ENCODE measurements at places on chromosomes 11 and 22. TPM values are rescaled to one million over a fixed set of nuclear protein-coding genes. Genes with fewer than 3 reads are reported as not detected.
A peak's percentile ranks its signal among the peaks of the same experiment; 100 is the strongest.

Gene GUCY1A2
- total RNA-seq: not detected

Gene PRSS23
- total RNA-seq: not detected

Gene THY1
- total RNA-seq: not detected

Gene OR10A4
- total RNA-seq: not detected

Gene CNGA4
- total RNA-seq: 1.2 TPM

DNA sequence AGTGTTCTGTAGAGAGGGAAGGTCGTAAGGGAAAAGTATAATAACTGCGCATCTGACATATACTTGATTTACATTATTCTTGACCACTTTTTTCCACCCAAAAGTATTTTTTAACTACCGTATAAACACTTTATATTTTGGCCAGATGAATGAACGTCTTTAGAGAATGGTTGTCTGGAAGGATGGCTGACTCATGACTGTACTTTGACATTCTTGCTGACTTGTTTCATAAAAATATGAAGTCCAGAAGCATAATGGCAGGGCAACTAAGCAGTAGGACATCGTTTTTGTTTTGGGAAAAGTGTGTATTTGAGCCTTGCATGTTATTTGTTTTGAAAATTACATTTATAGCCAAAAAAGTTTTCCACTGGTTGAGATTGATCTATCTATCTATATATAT is 110.0 kb downstream of the OSBP2 start:
- DNase-seq: no peak
- no peak overlapping the region for H3K27ac ChIP-seq
- H3K4me1 ChIP-seq: peaks cover 11% of the 10 kb centered on the region
- H3K27me3 ChIP-seq: peaks cover 50% of the 10 kb centered on the region
- H3K4me3 ChIP-seq: no peak overlapping the region
- H3K36me3 ChIP-seq: peaks cover 14% of the 10 kb centered on the region

DNA sequence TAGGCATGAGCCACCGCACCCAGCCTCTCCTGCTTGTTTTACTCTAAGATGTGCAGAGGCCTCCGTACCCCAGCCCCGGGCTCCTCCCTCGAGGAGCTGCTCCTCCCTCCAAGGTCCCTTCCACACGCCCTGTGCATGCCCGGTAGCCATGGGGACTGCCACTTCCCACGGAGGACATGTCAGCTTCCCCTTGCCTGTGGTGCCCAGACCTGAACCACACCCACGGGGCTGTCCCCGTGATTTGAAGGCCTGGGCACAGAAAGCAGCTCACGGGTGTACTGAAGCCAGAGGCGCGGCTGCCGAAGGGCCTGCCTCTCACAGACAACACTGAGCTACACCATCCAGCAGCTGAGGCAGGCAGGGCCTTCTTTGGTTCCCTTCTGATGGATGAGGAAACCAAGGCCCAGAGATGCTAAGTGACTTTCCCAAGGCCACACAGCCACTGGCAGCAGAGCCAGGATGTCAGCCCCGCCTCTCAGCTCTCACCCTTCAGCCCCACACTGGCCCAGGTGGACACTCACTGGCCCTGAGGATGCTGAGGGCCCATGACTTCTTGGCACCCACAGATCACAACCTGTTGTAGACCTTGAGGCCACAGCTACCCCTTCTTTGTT is 7.3 kb downstream of the INS start:
- no peak for DNase-seq
- H3K27ac ChIP-seq: no peak overlapping the region
- no peaks in the 10 kb centered on the region for H3K36me3 ChIP-seq
- H3K27me3 ChIP-seq: peaks cover 15% of the 10 kb centered on the region

DNA sequence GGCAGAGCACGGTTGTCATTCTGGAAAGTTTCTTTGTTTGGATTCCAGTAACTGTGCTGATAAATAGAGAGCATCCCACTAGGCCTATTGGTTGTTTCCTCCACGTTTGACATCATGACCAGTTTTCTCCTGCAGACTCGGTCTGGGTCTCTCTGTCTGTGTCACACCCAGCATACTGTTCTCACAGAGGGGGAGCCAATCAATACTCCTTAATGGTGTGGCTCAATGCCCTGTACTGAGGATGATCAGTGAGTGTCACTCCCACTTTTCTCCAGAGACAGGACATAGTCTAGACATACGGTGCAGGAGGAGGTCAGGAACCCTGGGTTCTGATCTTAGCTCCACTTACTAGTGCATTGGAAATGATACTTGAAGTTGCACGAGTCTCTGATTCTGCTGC is 88.2 kb upstream of the BLID start:
- H3K27ac ChIP-seq: no peak overlapping the region
- H3K27me3 ChIP-seq: peaks cover 25% of the 10 kb centered on the region
- H3K36me3 ChIP-seq: no peaks in the 10 kb centered on the region

DNA sequence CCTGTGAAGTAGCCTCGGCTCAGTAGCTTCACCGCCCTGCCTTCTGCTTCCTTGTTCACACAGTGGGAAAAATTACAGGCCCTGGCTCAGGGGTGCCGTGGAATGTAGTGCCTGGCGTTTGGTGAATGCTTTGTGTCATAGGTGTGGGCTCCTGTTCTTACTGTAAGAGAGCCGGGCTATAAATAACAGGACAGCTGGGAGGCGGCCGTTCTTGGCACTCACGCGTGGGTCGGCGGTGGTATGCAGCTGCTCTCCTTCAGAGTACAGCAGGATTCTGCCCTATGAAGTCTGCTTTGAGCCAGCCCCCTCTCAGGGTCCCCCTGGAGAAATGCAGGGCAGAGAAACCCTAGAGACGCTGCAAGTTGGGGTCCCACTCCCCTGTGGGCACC is 84.2 kb downstream of the CTTN start:
- H3K27ac ChIP-seq: no peak overlapping the region
- H3K36me3 ChIP-seq: no peaks in the 10 kb centered on the region
- H3K27me3 ChIP-seq: no peaks in the 10 kb centered on the region

- H3K36me3 ChIP-seq: no peaks in the 10 kb centered on the region
- H3K4me1 ChIP-seq: peaks cover 65% of the 10 kb centered on the region
- DNase-seq: no peak
- H3K4me3 ChIP-seq: no peak overlapping the region
- no peaks in the 10 kb centered on the region for H3K27me3 ChIP-seq
These were observed 55.5 kb downstream of the SIK3 start for GRCh38 chr11:117042689-117043088.

DNA sequence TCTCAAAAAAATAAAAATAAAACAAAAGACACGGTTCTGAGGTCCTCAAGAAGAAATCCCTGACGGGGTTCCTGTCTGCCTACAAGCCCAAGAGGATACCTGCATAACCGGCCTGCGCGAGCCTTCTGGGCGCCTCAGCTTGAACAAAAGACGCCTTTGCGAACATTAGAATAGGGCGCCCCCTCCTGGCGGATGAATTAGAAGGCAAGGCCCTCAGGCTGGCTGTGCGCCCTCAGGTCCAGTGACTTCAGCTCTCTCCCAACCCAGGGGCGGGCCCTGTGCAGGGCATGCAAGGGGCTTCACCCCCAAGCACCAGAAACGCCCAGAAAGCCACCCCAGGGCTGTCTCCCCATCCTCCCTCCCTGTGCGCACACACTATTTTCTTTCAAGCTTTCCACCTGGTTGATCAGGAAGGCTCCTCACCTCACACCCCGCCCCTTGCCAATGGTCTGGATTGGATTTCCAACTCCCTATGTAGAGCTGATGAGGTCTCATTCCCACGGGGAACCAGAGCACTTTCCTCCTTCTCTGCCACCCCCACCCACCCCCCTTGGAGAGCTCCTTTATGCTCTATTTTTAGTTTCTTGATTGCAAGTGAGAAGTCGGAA is 273.3 kb downstream of the BUD13 start:
- H3K27me3 ChIP-seq: peaks cover 46% of the 10 kb centered on the region
- no peaks in the 10 kb centered on the region for H3K4me1 ChIP-seq
- no peak for DNase-seq
- H3K4me3 ChIP-seq: no peak overlapping the region

GRCh38 chr22:17152971-17153370 is 6.1 kb downstream of the HDHD5 start:
- no peaks in the 10 kb centered on the region for H3K27me3 ChIP-seq
- peaks cover 44% of the 10 kb centered on the region for H3K4me1 ChIP-seq
- H3K4me3 ChIP-seq: no peak overlapping the region
- no peak overlapping the region for H3K27ac ChIP-seq
- DNase-seq: no peak

GRCh38 chr11:16511116-16512114 is 155.1 kb upstream of the SOX6 start:
- H3K4me1 ChIP-seq: no peaks in the 10 kb centered on the region
- H3K27me3 ChIP-seq: no peaks in the 10 kb centered on the region
- H3K27ac ChIP-seq: no peak overlapping the region
- H3K4me3 ChIP-seq: no peak overlapping the region
- DNase-seq: no peak

DNA sequence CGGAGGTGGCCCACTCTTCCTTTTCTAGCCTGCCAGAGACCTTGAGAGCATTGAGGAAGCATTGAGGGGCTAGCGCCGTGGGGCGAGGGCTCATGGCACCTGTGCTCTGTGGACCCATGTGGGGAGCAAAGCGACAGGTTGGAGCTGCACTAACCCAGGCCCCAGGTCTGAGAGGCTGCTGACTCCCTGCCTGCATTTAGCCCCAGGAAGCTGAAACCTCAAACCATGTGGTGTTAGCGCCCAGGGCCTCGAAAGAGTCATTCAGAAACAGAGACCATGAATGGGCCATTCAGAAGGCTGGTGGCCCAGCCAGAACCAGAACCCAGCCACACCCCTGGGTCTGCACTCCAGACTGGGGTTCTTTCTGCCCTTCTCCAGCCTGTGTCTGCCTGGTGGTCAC is 88.6 kb downstream of the BCR start:
- H3K27me3 ChIP-seq: no peaks in the 10 kb centered on the region
- H3K36me3 ChIP-seq: peaks cover 3% of the 10 kb centered on the region
- no peak for DNase-seq
- no peak overlapping the region for H3K4me3 ChIP-seq
- peak overlapping the region; percentile 60 for H3K27ac ChIP-seq

DNA sequence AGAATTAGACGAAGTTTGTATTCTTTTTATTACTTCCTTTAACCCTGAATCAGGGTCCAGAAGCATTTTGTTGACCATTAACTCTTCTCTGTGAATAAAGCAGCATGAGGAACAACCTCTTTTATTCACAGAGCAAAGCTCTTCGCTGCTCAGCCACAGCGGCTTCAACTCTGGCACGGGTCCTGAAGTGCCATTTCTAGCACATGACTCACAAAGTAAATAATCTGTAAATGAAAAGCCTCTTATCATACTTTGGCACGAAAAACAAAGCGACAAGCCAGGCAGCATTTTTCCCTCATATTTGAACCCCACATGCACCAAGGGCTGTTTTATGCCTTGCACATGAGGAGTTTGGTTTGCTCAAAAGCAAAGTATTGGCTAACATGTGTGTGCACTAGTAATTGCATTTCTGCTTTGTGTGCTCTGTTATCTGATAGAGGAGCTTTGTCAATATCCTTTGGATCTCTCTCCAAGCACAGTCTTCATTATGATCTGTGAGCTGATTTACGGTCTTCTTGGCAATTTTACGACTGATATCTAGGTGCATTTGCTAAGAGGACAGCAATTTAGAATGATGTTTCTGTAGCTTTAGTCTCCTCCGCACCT is 33.0 kb upstream of the APOBEC3A start:
- DNase-seq: no peak
- peaks cover 27% of the 10 kb centered on the region for H3K27me3 ChIP-seq
- H3K27ac ChIP-seq: no peak overlapping the region
- H3K36me3 ChIP-seq: no peaks in the 10 kb centered on the region
- no peak overlapping the region for H3K4me3 ChIP-seq
- peaks cover 3% of the 10 kb centered on the region for H3K4me1 ChIP-seq

- no peaks in the 10 kb centered on the region for H3K27me3 ChIP-seq
- no peak overlapping the region for H3K4me3 ChIP-seq
- no peaks in the 10 kb centered on the region for H3K4me1 ChIP-seq
- H3K27ac ChIP-seq: no peak overlapping the region
- no peaks in the 10 kb centered on the region for H3K36me3 ChIP-seq
These were observed 47.8 kb downstream of the ARHGAP42 start for GRCh38 chr11:100734743-100735527.

- H3K4me1 ChIP-seq: peaks cover 30% of the 10 kb centered on the region
- peak; percentile 12 for DNase-seq
- H3K27ac ChIP-seq: peak within 1 kb of the TSS; percentile 95
- H3K27me3 ChIP-seq: peaks cover 15% of the 10 kb centered on the region
- H3K4me3 ChIP-seq: peak within 1 kb of the TSS; percentile 96
These were observed at the start of gene DDX25 for GRCh38 chr11:125903711-125904659. Gene DDX25, plus strand, starts transcription at chr11:125904508. Its CDS starts 10 bp downstream, at chr11:125904518.

- H3K27me3 ChIP-seq: no peaks in the 10 kb centered on the region
- no peak for DNase-seq
- no peaks in the 10 kb centered on the region for H3K36me3 ChIP-seq
- H3K4me1 ChIP-seq: peaks cover 10% of the 10 kb centered on the region
- peak overlapping the region; percentile 16 for H3K4me3 ChIP-seq
- H3K27ac ChIP-seq: peak overlapping the region; percentile 73
These were observed 40.5 kb downstream of the IGLL5 start for GRCh38 chr22:22927888-22928665.

DNA sequence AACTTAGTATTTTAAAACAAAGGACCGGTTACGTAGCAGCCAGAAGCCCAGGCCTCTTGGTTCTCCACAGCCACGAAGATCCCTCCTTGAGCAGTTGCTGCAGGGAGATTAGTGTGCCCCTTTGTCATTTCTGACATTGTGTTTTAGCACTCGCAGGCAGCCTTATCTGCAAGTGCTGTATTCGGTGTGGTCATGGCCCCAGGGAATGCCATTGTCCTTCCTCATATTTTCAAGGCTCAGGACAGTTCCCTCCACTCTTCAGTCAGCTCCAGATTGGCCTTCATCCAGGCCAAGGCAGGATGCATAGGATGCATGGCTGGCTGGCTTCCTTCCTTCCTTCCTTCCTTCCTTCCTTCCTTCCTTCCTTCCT is 88.5 kb downstream of the ZBTB16 start:
- peaks cover 26% of the 10 kb centered on the region for H3K4me1 ChIP-seq
- DNase-seq: no peak
- no peak overlapping the region for H3K27ac ChIP-seq
- no peak overlapping the region for H3K4me3 ChIP-seq

DNA sequence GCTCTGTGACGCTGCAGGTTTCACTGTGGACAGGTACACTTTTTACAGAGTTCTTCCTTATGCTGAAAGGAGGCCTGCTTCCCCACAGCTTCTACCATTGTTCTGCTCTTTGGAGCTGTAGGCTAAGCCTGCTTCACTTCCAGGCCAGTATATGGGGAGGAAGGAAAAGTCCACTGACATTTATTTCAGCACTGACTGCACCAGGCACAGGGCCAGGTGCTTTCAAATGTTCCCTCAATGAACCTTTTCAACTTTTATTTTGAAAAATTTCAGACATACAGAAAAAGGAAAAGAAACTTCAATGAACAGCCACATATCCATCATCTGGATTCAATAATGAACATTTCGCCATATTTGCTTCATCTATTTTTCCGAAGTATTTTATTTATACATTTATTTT is 22.0 kb downstream of the POU2F3 start:
- no peaks in the 10 kb centered on the region for H3K36me3 ChIP-seq
- H3K27me3 ChIP-seq: peaks cover 62% of the 10 kb centered on the region
- H3K27ac ChIP-seq: no peak overlapping the region
- H3K4me3 ChIP-seq: no peak overlapping the region
- no peaks in the 10 kb centered on the region for H3K4me1 ChIP-seq
- DNase-seq: no peak

DNA sequence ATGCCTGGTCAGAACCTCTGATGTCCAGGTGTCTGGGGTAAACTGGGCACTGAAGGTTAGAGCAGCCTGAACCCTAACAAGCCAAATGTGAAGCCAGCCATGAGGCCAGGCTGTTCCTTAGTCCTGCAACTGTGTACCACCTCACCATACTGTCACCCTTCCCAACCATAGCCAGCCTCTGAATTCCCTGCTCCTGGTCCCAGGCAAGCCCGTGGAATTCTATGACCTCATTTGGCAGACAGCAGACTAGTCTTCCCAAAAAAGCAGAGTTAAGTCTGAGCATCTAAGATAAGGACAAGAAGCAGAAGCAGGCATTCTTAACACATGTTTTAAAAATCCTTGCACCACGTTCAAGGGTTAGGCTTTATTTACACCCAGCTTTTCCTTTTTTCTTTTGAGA is 134.8 kb downstream of the C11orf58 start:
- H3K27ac ChIP-seq: no peak overlapping the region
- no peak for DNase-seq
- H3K27me3 ChIP-seq: no peaks in the 10 kb centered on the region

All from naive thymus-derived CD8-positive, alpha-beta T cell (primary cell).